ENCODE measurements at places on chromosomes 11 and 22. TPM values are rescaled to one million over a fixed set of nuclear protein-coding genes. Genes with fewer than 3 reads are reported as not detected.

GRCh38 chr22:49097171-49097925 is 730.3 kb downstream of the BRD1 start:
- no peak for DNase-seq

GRCh38 chr11:14454861-14455632 is 44.6 kb downstream of the COPB1 start:
- peak; percentile 61 for DNase-seq

The PAMR1 gene
- not detected for total RNA-seq

- DNase-seq = no peak
Observed at GRCh38 chr11:110777775-110778174, 65.5 kb upstream of the ARHGAP20 start.

DNA sequence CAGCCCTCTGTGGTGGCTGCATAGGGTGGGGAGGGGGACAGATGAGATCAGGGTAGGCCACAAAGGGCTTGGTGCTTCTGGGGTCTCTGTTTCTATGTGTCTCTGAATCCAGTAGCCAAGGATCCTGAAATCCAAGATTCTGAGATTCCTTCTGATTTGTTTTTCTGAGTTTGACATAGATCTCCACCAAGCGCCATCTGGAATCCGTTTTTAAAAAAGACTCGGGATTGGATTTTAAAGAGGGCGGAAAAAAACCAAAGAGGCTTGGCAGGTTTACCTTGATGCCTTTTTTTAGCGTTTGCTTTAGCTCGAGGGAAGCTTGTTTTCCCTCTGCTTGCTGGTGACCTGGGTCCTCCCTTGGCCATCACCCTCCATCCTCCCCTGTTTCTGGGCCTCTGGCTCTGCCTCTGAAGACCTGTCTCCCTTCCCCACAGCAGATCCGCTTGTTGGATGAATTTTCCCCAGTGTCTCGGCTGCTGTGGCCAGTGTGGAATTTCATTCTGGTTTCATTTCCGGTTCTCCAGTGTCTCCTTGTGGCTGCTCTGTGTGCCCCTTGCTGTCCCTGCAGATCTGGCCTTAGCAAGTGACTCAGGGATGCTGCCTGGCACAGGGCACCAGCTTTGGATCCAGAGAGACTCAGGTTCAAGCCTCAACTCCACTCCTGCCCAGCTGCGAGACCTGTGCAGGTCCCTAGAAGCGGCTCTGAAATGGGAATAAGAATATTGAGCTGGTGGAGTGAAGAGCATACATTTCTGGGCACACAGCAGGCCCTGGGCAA is 15.1 kb downstream of the SYNGR1 start:
- DNase-seq = no peak

Data from Caki2 (cell line).